ENCODE measurements at places on chromosomes 11 and 22. TPM values are rescaled to one million over a fixed set of nuclear protein-coding genes. Genes with fewer than 3 reads are reported as not detected.

RAB38 gene
- 0.32 TPM for total RNA-seq

C22orf15 gene
- 1.9 TPM for total RNA-seq

API5 gene
- total RNA-seq: 114 TPM

C11orf86 gene
- not detected for total RNA-seq

INSC gene
- 0.97 TPM for total RNA-seq

MAJIN gene
- total RNA-seq: not detected

MUC5AC gene
- total RNA-seq: not detected

MTFP1 gene
- total RNA-seq: 3.1 TPM
